ENCODE measurements at places on chromosomes 4 and X.

GRCh38 chr4:81346719-81347118 is 125.0 kb downstream of the RASGEF1B start:
- no peak for DNase-seq

DNA sequence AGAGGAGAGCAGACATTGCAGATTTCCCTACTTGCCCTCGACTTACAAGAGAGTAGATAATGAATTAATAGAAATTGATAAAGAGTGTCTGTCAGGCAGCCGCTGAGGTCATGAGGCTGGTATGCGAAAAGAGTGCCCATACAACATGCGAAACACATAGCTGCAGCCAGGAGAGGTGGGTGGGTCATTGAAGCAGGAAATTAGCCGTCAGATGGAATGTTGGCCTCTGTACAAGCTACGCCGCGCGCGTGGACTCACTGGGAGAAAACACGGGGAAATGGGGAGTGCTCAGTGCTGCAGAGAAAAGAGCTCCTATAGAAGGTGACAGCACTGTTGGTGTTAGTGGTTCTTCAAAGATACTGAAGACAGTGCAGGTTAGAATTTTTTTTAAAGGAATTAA is 125.1 kb downstream of the RAPGEF2 start:
- DNase-seq: peak; percentile 76

- DNase-seq: no peak
Measured at GRCh38 chrX:56986138-56986537, 9.2 kb downstream of the SPIN3 start.

- peak; percentile 60 for DNase-seq
Measured at GRCh38 chr4:123398853-123399626, 2.4 kb downstream of the SPRY1 start.

DNA sequence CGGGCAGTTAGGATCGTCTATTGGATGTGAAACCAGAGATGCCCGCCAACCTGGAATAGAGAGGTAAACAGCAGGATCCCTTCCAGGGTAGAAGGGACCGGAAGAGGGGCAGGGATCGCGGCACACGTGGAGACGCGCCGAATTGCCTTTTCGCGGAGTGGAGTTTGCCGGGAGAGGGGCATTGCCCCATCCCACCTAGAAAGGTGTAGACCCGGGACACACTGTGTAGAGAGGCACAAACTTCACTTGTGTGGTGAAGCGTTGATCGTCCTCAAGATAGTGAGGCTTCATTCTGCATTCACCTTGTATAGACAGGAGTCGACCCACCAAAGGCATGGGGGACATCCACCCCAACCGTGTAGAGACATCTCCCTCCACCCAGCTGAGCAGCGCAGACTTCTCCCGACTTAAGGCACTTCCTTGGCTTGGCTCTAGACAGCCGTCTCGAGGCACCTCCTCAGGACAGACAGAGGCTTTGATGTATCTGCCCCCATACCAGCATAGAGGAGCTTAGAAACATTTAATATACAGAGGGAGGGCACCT is 410 bp downstream of the GNL3L start:
- no peak for DNase-seq

- no peak for DNase-seq
Measured at GRCh38 chr4:119652998-119653397, 24.4 kb upstream of the PDE5A start.

- no peak for DNase-seq
Measured at GRCh38 chrX:38618180-38618579, 56.8 kb downstream of the TSPAN7 start.

DNA sequence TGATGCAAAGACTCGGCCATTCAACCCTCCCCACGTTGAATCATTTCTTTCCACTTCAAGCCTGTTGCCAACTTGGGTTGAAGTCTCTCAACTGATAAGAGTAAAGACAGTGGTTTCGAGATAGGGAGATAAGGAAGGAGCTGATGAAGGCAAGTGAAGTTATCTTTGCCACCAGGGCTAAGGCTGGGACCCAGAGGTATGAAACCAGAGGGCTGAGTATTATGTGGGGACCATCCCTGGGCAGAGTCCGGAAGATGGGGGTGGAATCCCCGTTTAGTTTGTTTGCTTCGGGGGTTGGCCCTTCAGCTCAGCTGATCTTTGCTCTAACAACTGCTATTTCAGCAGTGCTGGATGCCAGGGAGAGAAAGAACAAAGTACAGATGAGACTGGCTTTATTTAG is 2.3 kb upstream of the XPNPEP2 start:
- DNase-seq: no peak

- DNase-seq: no peak
Measured at GRCh38 chrX:11739776-11740175, 18.3 kb upstream of the MSL3 start.

- no peak for DNase-seq
Measured at GRCh38 chrX:80335062-80335830, 85.0 kb upstream of the TENT5D start.

DNA sequence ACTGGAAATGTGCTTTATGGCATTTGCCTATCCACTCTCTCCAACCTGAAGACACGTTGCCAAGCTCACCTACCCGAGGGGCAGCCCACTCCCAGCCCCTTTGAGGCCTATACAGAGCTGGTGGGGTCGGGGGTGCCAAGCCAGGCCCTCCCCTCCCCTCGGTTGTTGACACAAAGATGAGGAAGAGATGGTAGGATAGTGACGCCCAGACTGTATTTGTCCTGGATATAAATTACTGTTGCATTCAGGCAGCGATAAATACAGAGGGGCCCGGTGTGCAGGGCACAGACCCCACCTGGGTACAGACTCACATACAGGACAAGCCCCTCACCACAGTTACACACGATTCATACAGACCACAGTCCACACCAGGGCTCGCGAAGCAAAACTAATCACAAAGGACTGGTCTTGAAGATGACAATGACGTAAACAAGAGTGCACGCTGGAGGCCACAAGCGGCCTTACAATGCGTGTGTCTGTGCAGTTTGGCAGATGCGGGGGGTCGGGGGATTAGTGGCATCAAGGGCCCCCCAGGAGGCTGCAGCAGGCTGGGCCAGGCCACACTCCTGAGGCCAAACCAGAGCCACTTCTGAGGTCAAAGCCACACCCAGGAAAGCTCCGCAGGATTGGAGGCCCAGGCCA is 14.6 kb downstream of the DGKQ start:
- no peak for DNase-seq

DNA sequence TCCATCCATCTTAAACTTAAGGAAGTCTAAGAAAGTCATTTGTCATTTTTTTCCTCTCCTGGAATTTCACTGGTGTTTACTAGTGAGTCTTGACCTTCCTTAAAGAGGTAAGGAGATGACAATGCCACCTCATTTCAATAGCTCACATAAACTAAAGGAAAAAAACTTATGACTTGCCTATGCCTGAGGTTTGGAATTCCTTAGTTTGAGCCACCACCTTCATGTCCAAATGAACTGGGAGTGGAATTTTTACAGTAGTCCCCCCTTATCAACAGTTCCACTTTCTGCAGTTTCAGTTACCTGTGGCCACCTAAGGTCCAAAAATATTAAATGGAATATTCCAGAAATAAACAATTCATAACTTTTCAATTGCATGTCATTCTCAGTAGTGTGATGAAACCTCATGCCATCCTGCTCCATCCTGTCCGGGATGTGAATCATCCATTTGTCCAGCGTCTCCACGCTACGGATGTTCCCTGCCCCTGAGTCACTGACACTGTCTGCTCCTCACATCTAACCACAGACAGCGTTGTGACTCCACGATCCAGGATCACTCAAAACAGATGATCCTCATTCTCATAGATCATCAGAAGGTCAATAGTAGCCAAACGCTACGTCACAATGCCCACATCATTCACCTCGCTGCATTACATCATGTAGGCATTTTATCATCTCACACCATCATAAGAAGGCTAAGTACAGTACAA is 177.4 kb downstream of the SH3KBP1 start:
- DNase-seq: no peak

- DNase-seq: no peak
Measured at GRCh38 chr4:108160741-108161352, 7.9 kb downstream of the LEF1 start.

GRCh38 chr4:82918091-82918490 is 17.6 kb downstream of the THAP9 start:
- DNase-seq: no peak

DNA sequence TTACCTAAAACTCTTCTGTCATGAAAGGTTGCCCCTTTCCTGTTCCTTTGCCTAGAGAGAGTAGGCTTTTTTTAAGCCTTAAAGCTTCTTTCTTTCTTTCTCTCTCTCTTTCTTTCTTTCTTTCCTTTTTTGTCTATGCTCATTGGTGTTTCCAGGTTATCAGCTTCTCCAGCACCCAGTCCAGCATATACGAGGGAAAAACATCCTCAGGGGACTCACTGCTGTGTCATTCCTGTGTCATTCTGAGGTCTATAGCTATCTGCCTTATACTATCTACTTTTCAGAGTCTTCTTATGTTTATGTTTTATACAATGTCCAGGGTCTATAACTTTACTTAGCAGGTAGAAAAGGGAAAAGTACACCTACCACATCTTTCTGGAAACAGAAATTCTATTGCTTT is 10.5 kb upstream of the USP27X start:
- no peak for DNase-seq

GRCh38 chrX:78650906-78651437 is 8.2 kb downstream of the RTL3 start:
- no peak for DNase-seq

DNA sequence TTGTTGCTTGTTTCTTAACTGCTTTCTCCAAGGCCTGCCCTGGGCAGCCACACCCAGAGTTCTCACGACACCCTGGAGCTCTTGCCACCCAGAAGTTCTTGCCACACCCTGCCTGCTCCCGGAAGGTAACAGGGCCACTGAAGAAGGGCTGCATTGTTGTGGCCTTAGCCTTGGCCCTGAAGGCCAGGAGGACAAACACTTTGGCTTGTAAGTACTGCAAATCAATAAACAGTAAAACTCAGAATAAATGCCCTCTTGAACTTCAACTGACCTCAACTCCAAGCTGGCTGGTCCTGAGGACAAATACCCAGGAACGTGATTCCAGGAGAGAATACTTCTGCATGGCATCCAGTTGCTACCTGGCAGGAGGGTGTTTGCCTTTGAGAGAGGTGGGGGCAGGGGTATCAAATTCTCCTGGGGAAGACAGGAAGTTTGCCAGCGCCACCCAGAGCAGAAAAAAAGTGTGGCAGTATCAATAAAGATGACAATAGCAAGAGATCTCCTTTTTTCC is 54.1 kb downstream of the TLR10 start:
- no peak for DNase-seq

DNA sequence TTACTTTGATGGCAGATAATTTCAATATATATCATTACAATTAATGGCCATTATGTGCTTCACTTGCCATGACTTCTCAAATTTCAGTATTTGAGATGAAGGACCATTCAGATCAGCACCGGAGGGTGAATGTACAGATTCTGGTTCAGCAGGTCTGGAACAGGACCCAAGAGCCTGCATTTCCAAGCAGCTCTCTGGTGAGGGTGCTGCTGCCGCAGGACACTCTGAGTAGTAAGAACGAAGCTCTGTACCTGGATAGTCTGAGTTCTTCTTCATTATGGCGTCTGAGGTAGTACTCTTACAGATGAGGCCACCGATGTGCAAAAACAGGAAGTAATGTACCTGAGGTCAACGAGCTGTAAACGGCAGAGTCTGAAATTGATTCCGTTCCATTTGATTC is 228.2 kb downstream of the FBXW7 start:
- no peak for DNase-seq

- DNase-seq: no peak
Measured at GRCh38 chr4:110134269-110134869, 64.0 kb downstream of the ELOVL6 start.

- DNase-seq: no peak
Measured at GRCh38 chrX:107714206-107714891, 61.2 kb downstream of the TSC22D3 start.
